Keratinocyte (primary cell): ENCODE measurements at places on chromosomes 16 and 17.

DNA sequence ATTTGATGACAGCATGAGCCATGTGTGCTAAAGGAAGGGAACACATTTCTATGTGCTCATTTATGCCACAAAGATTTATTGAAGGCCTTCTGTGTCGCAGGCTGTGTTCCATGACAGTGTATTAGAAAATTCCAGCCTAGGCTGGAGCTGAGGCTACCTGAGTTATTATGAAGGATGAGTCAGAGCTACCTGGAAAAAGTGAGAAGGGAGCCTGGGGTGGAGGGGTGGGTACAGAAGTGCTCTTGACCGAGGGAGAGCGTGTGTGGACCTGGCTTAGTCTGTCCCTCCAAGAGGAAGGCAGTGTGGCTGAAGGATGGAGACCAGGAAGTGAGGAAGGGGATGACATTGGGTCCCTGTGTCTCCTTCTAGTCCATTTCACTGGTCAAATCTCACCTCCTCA is 98.3 kb downstream of the N4BP1 start:
- no peak for DNase-seq

DNA sequence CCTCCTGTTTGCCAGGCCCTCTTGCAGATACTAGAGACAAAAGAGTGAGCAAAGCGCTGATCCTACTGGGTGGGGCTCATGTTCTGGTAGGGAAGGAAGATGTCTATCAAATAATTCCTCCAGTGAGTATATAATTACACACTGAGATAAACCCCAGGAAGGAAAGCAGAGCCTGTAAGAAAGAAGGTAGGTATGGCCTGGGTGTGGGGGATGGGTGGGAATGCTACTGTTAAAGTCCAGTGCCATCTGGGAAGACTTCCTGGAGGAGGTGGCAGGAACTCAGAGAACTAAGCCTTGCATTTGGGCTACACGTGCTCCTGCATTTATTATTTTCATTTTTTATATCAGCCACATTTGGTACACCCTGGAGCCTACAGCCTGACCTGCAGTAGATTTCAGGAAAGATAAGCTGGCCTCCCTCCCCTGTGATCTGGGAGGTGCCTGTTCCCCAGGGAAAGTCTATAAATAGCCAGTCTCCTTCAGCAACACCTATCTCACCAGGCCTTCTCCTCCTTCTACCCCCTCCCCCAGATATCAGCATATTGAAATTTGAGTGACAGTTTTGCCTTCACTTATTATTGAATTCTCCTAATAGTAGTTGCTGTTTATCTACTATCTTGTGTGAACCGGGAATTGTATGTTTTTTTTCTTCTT is 11.5 kb downstream of the ATP2C2 start:
- no peak for DNase-seq

DNA sequence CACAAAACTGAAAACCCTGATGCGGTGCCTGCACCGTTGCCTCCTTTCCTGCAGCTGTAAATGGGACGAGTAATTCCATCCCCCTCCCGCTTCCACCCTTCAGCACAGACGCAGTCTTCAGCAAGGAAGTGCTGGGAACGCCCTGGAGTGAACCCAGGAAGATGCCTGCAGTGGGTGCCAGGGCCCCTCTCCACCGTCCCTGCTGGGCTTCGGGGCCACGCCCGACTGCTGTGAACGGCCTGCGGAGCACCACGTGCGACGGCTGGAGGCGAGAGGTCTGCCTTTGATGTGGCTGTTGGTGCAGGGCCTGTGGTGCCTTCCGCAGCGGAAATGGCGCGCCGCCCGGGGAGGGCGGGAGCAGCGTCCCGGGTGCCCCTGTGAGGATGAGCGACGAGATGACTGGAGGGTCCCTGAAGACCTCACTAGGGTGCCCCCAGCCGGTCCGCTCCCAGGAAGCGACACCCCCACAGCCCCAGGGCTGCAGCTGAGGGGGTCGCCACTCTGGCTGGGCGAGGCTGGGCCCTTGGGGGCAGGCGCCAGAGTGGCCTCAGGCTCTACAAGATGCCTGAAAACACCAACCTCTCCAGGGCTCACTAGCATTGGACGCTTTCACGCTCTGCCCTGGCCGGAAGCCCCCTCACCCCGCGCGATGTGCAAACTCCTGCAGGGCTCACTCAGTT is 749 bp upstream of the MC1R start:
- DNase-seq: no peak

GRCh38 chr16:11706180-11706742 is 36.4 kb downstream of the TXNDC11 start:
- no peak for DNase-seq

DNA sequence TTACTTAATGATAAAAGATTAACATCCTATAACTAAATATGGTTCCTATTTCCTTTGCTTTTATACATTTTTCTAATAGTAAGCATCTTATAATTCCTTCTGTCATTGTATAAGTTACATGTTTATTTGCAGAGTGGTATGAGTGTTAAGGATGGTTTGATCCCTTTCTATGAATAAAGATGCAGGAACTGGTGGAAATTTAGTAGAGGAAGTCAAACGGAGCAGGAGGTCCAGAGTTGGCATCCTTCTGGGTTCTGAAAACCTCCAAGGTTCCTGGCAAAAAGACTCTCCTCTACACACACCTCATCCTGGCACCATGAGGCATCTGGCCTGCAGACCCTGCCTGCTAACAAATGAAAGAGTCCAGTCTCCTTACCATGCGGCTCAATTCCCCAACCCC is 296.8 kb downstream of the SOX9 start:
- DNase-seq: no peak

DNA sequence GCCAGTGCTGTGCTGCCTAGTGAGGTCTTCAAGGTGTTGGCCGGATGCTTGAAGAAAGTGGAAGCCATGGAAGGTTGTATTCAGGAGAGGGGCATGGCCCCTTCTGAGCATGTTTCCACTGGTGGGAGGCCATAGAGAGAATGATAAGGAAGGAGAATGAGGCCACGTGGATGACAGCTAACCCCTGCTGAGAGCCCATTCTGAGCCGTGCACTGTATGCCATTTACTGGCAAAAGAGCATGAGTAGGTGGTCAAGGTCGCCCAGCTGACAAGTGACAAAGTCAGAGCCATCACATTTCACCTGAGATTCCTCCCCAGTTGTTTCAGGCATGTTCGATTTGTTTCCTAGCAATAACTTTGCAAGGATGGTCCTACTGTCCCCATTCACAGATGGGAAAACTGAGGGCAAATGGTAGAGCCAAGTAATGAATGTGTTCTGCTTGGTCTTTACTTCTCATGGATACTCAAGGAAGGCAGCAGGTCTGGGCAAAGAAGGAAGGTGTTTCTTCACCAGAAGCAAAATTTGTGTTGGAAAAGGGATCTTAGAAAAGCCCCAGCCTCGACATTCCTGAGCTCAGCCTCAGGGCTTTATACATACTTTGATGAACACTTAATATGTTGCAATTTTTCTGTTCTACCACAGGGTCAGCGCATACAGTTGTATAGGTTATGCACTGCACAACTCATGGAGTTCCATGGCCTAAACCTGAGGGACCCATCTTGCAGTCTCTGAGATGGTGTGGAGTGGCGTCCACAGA is 10.5 kb upstream of the NKD1 start:
- DNase-seq: no peak

DNA sequence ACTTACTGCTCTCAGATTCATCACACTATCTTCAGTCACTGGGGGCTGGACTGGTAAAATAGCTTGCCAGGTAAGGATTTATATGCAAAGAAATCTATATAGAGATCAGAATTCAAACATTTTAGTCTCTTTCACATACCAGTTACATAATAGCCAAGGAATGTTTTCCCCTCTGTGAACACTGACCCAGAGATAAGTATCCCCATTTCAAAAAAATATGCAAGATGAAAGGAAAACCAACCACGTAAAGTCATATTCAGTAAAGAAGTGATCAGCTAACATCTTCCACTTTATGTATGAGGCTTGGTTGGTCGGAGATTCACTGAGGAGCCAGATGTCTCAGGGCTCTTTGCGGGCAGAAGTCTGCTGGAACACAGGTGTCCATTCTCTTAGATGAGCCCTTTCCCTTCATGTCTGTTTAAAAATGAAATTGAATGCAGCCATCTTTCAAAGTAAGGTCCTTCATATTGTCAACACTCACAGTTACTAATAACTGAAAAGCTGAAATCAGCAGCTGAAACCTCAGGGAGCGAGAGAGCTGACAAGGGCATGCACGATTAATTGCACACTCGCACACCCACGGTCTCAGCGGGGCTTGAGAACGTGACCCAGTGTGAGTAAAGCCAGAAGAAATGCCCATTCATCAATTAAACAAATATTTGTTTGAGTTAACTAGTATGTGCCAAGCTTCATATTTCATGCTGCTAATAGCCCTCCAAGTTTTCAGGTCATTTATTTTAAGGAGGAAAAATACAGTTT is 161.2 kb downstream of the MRTFB start:
- DNase-seq: no peak

- no peak for DNase-seq
Observed at GRCh38 chr17:50205111-50205962, 3.9 kb upstream of the COL1A1 start.

- DNase-seq: no peak
Observed at GRCh38 chr16:47865337-47865855, 290.4 kb downstream of the ABCC12 start.

DNA sequence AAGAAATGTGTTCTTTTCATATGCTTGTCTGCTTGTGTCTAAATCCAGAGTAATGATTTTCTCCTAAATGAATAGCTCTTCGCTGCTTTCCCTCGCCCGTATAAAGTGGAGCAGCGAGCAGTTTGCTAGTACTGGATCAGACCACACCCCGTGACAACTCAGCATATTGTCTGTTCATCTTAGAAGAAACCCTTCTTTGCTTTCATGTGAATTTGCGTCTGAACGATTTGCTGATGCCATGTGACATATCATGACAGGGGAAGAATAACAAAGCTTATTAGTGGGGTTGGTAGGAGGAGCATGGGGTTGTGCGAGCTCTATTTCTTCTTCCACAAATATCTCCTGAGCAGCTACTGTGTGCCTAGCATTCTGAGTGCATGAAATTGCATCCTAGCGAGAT is 44.1 kb upstream of the CACNG4 start:
- DNase-seq: no peak

- no peak for DNase-seq
Observed at GRCh38 chr17:73068322-73069153, 23.9 kb downstream of the SLC39A11 start.

DNA sequence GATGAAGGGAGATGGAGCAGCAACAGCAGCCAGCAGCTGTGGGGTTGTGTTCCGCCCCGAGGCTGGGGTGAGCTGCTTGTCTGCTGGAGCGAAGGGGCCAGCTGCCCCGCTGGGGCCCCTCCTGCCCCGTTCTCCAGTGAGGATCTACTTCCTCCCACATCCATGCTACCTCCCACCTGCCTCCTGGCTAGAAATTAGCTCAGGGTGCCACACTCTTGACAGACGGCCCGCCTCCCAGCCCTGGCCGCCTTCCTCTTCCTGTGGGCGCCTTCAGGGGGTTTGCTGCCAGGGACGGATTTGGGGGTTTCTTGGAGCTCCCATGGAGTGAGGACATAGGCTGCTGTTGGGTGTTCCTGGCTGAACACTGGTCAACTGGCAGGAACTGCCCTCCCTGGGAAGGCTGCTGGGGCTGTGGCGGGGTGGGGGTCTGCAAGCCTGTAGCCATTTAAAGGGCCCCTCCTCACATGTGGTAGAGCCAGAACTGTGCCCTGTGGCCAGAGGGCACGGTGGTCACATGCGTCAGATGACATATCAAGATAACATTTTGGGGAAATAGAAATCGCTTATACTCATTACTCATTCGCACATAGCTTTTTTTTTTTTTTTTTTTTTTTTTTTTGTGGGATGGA is 13.1 kb downstream of the TBC1D24 start:
- no peak for DNase-seq

GRCh38 chr17:54983260-54983659 is 14.7 kb downstream of the STXBP4 start:
- DNase-seq: no peak

DNA sequence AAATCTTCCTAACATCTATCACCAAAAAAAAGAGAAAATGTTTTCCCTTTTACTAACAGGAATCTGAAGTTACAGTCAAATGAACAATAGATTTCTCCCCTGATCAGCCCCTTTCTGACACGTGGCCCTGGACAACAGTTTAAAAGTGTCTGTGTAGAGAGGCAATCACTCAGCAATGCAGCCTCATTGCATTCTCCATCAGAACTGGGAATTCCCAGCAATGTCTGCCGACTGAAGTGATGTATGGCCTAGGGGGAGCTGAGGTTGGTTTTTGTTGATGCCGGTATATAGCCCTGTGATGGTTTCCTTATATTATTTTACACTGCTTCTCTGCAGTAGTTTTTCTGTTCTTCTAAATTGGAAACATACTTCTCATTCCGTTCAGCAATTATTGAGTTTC is 904.3 kb upstream of the CDH8 start:
- no peak for DNase-seq

- DNase-seq: no peak
Observed at GRCh38 chr16:20192801-20193200, 119.1 kb upstream of the GPR139 start.

- DNase-seq: no peak
Observed at GRCh38 chr16:89855301-89855945, 18.0 kb upstream of the TCF25 start.

DNA sequence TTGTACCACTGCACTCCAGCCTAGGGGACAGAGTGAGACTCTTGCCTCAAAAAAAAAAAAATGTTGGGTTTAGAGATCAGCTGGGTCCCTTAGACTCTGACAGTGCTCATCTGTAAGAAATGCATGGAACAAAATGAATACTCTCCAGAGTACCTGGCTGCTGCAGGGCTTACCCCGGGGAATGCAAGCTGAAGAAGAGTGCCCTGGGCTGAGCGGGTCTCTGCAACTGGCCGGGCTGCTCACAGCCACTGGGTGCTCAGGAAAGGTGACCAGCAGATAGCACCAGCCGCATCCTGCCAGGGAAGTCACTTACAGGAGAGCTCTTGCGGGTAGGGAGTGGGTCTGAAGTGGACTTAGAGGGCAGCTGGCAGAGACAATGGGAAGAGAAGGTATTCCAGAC is 82.1 kb downstream of the GAS7 start:
- no peak for DNase-seq

DNA sequence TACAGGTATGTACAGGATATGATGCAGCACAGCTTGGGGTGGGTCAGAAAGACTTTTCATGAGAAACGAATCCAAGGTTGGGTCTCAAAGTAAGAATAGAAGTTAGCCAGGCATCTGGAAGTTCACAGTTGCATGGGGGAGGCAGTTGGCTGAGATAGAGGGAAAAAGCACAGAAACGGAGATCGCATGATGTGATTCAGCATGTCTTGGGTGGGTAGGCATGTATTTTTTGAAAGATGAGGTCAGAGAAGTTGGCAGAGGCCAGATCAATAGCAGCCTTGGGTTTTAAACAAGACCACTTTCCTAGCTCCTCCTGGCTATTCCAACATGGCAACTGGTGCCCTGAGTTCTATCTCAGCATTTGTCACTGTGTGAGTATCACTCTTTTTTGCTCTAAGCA is 67.2 kb downstream of the PCTP start:
- no peak for DNase-seq

DNA sequence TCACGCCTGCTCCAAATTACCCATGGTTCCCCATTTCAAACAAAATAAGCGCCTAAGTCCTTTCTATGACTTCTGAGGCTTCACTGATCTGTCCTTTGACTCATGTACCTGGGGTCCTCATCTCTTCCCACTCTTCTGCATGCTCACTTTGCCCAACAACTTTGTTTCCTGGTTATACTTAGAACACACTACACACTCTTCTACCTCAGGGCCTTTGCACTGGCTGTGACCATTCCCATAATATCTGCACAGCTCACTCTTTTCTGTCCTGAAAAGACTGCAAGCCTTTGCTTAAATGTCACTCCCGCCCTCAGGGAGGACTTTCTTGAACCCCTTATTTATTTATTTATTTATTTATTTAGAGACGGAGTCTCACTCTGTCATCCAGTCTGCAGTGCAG is 14.1 kb downstream of the CDH1 start:
- DNase-seq: no peak
